ENCODE measurements at places on chromosomes 6 and 20.

GRCh38 chr20:35527122-35527769 is 2.2 kb downstream of the C20orf173 start:
- no peak for DNase-seq

GRCh38 chr6:13035606-13036005 is 292.7 kb downstream of the TBC1D7 start:
- no peak for DNase-seq

DNA sequence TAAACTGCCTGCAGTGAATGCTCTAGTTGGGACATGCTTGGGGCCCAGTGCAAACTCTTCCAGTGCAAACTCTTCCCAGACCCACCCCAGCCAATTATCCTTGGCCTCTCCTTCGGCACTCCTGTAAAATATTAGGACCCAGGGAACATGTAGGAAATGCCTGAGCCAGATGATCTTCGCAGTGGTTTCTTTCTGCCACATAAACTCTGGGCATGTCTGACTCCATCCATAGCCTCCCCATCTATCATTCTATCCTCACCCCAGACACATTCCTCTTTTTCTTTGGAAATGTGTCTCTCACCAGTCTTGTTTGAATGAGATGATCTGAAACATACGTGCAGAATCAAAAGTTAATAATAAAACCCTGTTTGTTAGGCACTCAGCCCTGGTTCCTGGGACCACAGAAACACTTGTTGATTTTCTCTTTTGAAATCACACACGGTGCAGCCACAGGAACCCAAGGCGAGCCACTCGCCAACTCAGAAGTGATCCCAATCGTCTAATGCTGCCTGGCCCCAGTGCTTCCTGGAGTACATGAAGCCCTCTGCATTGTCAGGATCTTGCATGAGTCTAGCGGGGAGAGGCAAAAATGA is 108.9 kb upstream of the CST7 start:
- no peak for DNase-seq

DNA sequence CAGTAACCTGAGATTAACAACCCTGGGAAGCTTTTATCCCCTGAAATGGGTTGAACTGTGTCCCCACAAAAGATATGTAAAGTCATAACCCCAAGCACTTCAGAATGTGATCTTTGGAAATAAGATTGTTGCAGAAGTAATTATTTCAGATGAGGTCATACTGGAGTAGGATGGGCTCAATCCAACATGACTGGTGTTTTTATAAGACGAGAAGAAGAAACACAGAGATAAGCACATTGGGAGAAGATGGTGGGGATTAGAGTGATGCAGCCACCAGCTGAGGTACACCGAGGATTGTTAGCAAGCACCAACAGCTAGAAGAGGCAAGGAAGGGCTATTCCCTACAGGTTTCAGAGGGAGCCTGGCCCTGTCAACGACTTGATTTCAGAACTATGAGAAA is 12.5 kb upstream of the RNF217 start:
- DNase-seq = no peak

- no peak for DNase-seq
Measured at GRCh38 chr6:40393641-40394040, 193.5 kb downstream of the LRFN2 start.

GRCh38 chr6:150261997-150262697 is 106.7 kb upstream of the IYD start:
- no peak for DNase-seq

DNA sequence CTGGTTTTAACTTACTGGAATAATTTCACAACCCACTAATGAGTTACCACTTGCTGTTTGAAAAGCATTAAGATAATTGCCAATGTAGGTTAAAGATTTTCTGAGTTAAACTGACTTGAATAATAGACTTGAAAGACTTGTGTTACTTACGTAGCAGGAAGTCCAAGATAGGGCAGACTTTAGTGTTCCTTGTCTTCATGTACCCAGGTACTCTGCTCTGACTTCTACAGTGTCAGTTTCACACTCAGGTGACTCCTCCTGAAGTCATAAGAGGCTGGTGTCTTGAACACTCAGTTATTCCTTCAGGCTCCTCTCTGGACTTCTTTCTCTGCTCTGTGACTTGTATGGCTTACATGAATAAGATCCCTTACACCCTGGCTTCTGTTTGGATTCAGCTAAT is 76.3 kb upstream of the SGK1 start:
- no peak for DNase-seq

DNA sequence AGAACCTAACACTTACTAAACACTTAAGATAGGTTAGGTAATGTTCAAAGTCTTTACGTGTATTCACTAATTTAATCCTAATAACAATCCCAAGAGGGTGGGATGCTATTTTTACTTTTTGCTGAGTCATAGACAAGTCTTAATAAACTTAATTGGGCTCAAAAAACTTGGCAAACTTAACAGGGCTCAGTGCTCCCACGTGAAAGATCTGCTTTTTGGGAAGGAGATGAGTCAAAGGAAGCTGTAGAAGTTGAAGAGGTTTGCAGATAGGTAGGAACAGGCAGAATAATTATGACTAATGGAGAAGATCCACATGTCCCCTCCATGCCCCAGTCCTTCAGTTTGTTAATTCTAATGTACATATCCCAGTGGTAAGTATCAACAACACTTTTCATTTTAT is 44.5 kb upstream of the STMND1 start:
- no peak for DNase-seq

DNA sequence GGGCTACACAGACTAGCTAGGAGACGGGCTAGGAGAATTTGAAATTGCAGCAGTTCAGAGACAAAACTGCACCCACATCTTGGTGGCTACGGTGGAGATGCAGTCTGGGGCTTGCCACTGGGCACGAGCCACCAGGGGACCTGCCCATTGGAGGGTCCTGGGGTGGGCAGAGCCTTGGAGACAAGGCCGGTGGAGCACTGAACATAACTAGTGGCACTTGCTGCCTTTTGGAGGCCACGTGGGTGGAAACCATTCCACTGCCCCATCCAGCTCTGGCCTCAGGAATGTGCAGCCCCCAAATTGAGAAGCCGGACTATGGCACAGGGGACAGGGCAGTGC is 113.4 kb downstream of the NFATC2 start:
- no peak for DNase-seq

DNA sequence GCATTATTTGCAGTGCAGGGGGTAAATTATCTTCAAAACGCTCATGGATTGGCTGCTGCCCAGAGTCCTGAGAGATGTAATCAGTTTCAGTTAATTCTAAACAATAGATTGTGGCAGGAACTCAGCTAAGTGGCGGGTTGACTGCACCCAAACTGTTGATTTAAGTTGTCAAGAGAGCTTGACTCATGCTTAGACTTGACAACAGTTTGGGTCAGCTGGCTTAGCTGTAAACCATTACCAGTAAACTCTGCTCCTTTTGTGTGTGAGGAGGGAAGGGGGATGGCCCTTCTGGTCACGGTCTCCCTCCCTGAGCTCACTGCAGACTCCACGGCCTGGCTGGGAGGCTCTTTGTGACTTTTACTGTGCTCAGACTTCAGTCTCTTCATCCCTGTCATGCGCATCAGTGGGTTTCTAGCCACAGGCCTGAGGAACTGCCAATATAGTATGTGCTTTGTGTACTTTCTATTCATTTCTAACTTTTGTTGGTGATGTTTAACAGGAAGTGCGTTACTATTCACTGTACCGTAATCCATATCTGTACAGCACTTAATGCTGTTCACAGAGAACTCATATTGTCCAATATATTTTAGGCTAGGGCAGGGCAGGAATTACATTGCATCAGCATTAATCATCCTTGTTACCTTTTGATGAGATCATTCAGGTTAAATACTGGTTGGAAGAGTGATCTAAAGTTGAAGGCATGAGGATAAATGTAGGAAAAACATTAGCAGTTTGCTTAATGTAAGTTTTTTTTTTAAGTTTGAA is 488.3 kb downstream of the CDKAL1 start:
- DNase-seq = no peak

GRCh38 chr20:38267296-38267695 is 6.8 kb upstream of the KIAA1755 start:
- DNase-seq = no peak

DNA sequence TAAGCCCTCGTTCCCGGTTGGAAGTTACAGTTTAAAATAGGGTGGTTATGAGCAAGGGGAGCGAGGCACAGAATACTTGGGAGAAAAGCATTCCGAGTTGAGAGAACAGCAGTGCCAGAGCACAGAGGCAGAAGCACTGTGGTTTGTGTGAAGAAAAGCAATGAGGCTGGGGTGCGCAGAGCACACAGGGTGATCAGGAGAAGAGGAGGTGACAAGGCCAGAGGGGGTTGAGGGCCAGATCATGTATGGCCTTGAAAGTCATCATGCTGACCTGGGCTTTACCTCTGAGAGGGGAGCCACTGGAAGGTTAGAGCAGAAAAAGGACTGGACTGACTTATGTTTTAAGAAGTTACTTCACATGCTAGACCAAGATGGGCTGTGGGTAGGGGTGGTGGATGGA is 3.5 kb upstream of the BTN3A2 start:
- DNase-seq = no peak

DNA sequence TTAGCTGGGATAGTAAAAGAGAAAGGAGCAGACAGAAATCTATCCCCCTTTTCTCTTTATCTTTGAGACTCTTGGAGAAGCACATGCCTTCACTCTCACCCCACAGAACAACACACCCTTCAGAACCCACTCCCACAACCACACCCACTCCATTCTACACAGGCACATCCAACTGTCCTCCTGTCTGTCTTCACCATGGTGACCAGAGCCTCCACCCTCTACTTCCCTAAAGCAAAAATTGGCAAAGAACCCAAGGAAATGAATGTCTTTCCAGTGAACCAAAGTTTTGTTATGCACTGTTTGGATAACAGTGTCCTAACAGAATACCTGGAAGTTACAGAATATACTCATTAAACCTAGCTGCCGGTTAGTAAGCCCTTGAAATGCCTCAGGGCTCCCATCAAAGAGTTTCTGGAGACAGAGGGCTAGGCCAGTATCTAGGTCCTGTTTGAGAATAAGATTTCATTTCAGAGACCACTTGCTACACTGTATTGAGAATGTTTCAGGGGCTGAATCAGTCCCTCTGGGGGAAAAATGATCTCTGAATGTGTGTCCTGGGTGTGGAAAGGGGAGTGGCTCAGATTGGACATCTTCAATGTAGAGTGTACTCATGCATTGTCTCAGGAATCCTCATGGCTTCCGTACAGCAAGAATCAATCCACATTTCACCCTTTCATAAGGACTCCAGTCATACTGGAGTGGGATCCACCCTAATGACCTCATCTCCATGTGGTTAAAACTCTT is 101.1 kb downstream of the LY86 start:
- no peak for DNase-seq

- DNase-seq = no peak
Measured at GRCh38 chr6:15329197-15329671, 83.4 kb downstream of the JARID2 start.

DNA sequence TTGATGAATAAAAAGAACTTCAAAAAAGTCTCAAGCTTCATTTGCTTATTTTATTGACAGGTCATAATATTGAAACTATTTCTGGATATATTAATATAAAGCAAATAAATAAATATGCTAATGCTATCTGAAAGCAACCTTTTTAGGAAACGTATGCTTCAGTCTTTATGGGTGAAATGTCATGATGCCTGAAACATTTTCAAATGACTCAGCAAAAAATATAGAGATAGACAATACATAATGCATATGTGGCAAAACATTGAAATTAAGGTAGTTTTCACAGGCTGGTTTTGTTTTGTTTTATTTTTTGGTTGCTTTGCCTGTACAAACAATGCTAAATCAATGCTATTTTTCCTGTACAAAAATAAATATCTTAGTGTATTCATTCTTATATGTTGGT is 194.4 kb upstream of the PLCB4 start:
- no peak for DNase-seq

DNA sequence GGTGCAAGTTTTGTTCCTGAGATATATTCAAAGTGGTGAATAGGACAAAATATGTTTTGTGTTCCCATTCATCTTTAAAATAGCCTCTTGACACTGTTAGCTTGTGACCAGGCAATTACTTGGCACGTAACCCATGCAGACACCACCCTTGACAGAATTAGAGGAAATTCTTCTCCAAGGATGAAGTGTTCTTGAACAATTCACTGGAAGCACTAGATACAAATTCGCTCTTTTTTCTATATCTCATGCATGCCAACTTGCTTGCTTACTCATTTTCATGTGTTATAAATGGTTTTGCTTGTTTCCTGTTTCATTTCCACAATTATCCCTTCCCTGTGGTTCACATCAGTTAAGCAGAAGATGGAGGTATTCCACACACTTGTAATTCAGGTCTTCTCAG is 105.2 kb upstream of the MAN1A1 start:
- no peak for DNase-seq

- DNase-seq = peak; percentile 52
Measured at GRCh38 chr20:62900052-62900691, 26.1 kb downstream of the DIDO1 start.

DNA sequence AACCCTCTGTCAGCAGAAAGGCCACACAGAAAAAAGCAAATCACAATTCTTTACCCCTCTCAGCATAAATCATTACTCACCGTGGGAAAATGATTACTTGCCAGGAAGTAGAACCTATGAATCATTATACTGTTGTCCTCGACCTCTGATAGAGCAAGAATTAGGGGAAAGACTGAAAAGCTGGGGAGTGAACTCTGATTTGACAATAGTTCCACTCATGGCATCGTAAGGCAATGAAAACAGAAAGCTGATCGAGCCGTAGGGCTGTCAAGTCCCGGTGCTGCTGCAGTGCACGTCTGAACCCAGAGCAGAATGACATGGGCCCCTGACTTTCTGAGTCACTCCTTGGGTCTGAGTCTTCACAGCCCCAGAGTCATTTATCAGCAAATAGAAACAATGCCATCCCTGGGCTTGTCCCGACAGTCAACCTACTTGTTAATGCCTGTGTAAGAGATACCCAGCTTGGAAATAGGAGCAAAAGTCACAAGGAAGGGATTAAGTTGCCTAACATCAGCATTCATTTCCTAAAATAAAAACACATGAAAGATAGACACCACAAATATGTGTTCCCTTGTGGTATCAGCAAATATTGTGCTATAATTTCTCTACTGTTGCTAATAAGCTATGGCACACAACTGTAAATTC is 224.8 kb upstream of the MARCKS start:
- no peak for DNase-seq

- no peak for DNase-seq
Measured at GRCh38 chr6:118383924-118384323, 164.2 kb upstream of the PLN start.

GRCh38 chr6:142207265-142207877 is 60.3 kb downstream of the VTA1 start:
- peak; percentile 10 for DNase-seq

- DNase-seq = no peak
Measured at GRCh38 chr20:611843-612185, 1.7 kb upstream of the TCF15 start.

DNA sequence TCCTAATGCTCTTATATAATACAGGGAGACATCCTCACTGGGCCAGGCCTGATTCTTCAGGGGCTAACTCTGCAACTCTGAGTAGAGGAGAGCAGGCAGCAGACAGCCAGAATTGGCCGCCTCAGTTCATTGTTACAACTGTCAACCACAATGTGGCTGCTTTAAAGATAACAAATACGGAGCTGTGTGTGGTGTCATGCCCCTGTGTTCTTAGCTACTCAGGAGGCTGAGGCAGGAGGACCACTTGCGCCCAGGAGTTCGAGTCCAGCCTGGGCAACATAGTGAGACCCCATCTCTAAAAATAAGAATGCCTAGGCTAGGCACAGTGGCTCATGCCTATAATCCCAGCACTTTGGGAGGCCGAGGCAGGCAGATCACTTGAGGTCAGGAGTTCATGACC is 34.3 kb downstream of the CEP250 start:
- no peak for DNase-seq
